ENCODE measurements at places on chromosomes 4 and X.

DNA sequence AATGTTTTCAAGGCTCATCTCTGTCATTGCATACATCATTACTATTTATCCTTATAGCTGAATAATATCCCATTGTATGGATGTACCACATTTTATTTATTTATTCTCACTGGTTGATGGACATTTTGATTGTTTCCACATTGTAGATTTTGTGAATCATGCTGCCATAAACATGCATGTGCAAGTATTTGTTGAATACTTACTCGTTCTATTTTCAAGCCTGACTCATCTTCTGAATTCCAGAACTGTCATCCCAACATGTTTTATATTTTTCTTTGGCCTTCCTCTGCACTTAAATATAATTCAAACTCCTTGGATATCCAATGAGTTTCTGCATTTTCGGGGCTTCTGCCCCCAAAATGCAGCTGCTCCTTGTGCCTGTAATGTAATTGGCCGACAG is 77.6 kb downstream of the MXRA5 start:
- no peak for DNase-seq

DNA sequence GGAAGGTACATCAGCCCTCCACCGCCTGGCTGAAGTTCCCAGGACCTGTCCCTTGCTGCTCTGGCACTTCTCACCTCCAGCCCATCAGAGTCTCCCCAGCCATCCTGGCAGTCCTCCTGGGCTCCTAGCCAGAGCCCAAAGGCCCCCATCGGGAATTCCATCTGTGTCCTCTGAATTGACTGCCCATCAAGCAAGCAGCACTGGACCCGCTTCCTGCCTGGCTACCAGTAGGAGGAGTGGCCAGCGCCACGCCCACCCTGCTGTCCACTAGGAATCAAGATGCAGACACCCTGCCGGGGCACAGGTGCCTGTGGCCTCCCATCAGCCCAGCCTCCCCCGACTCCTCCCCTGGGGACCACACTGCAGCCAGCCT is 47.2 kb downstream of the C4orf50 start:
- DNase-seq = no peak

- no peak for DNase-seq
Measured at GRCh38 chrX:74249963-74250362, 54.0 kb upstream of the ZCCHC13 start.

GRCh38 chr4:83240379-83240875 is 44.2 kb downstream of the COQ2 start:
- DNase-seq = peak; percentile 80

GRCh38 chr4:63528256-63528991 is 880.8 kb downstream of the TECRL start:
- peak; percentile 5 for DNase-seq
